CD4-positive, alpha-beta T cell treated with Interleukin-6 at 100 ng/mL for 8 hours (primary cell): ENCODE measurements at places on chromosomes 2 and 18.

DNA sequence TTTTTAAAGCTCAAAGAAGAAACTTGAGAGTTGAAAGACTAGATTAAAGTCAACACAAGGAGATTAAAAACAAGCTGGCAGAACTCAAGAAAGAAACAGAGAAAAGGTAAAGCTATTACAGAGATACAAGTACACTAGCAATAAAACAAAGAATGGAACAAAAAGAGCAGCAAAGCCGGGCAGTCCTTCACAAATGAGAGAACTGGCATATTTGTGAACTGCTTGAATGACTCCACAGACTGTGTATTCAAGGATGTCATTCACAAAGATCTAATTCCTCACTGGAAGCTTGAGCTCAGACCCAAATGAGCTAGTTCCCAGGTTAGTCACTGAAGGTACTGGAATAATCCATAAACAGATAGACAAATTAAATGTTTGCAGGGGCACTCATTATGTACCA, 318.0 kb downstream of the MYCN start:
- no peak for DNase-seq

- DNase-seq = no peak
Measured at GRCh38 chr2:128682266-128682665, 363.6 kb upstream of the HS6ST1 start.

DNA sequence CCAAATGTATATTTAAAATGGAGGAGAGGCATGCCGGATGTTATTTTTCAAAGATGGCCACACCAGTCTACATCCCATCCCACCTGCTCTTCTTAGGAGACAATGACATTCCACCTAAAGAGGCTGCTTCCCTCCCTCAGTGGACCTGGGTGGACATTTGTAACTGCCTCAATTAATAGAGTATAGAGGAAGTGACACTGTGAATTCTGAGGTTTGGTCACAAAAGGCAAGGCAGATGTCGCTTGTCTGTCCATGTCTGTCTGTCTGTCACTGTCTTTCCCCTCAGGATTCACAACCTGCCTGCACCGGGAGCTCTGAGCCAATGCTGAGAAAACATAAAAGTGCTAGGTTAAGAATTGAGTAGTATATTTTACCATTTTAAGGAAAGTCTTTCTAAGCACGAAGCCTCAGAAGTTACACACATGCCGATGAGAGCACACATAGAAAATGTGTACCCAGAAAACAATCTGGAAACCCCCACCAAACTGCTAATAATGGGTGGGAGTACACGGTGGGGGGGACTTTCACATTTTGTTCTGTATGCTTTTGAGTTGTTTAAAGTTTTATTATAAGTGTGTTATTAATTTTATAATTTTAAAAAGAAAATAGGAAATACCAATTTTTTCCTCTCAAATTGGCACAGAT, 21.0 kb downstream of the MIB1 start:
- DNase-seq = no peak

GRCh38 chr2:187959821-187960220, 331.9 kb upstream of the GULP1 start:
- DNase-seq = no peak

- no peak for DNase-seq
Measured at GRCh38 chr2:29006092-29006979, 25.2 kb downstream of the TOGARAM2 start.
